ENCODE measurements at places on chromosomes 13 and 19. TPM values are rescaled to one million over a fixed set of nuclear protein-coding genes. Genes with fewer than 3 reads are reported as not detected.

ANKRD24 gene
- 1.0 TPM for total RNA-seq

PLEKHA4 gene
- total RNA-seq, result 8.6 TPM

STARD13 gene
- 32.9 TPM for total RNA-seq

RUVBL2 gene
- total RNA-seq, result 56.7 TPM

ZNF14 gene
- 2.8 TPM for total RNA-seq

KRTDAP gene
- total RNA-seq, result not detected

KLK5 gene
- total RNA-seq, result not detected

GPR4 gene
- 1.5 TPM for total RNA-seq

VSIG10L gene
- 2.1 TPM for total RNA-seq

- no peak for DNase-seq
Measured at GRCh38 chr13:95440441-95441088, 112.0 kb upstream of the CLDN10 start.

DNA sequence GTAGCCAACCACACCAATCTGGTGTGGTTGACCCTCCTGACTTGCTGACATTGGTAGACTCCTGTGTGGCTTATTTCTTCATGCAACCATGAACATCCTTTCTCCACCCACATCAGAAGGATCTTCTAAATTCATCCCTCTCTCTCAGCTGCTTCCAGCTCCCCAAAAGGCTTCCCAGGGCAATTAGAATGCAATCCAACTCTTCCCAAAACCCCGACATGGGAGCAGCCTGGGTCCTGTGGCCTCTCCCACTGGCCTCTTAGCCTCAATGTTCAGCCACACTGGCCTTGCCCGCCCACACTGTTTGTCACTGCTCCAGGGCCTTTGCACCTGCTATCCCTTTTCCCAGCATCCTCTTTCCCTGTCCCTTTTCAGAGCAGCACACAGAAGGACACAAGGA lies 199.8 kb upstream of the SGCG start:
- no peak for DNase-seq

DNA sequence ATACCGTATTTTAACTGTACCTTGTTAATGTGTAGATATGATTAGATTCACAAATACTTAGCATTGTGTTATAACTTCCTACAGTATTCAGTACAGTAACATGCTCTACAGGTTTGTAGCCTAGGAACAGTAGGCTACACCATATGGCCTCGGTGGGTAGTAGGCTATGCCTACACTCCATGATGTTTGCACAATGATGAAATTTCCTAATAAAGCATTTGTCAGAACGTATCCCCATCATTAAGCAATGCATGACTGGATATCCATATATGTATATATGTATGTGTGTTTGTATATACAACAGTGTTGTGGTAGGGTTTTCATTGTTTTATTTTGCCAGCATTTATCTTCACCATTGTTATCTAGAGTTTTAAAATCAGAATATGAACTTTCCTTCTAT lies 119.4 kb downstream of the SLC7A1 start:
- no peak for DNase-seq

GRCh38 chr13:48333976-48334375 lies 30.4 kb downstream of the RB1 start:
- no peak for DNase-seq

GRCh38 chr13:23288995-23289394 lies 108.2 kb downstream of the SGCG start:
- DNase-seq, result no peak

- DNase-seq, result peak; percentile 70
Measured at GRCh38 chr19:40223135-40223822, 3.2 kb downstream of the CCNP start.

GRCh38 chr13:110394371-110394841 lies 87.3 kb downstream of the COL4A2 start:
- no peak for DNase-seq

DNA sequence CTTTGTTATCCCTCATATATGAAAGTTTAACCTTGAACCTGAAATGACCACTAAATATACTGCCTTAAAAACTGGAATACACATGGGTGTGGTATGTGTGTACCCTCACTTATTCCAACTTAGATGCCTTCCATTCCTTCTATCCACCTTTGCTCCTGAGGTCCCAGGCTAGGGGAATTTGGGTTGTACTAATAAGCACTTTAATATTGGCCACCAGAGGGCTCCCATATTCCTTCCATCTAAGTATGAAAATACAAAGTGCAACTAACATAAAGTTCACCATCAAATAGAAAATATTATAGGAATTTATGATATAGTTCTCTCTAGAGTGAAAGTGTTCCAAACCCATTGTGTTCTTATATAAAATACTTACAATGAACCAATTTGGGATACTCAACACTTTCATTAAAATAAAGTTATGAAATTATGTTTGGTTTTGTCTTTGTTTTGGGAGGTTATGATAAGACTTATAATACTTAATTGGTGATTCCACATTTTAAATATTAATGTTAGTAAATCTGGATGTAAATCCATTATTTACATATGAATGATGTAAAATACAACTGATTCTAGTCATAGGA lies 62.3 kb downstream of the ITGBL1 start:
- no peak for DNase-seq

DNA sequence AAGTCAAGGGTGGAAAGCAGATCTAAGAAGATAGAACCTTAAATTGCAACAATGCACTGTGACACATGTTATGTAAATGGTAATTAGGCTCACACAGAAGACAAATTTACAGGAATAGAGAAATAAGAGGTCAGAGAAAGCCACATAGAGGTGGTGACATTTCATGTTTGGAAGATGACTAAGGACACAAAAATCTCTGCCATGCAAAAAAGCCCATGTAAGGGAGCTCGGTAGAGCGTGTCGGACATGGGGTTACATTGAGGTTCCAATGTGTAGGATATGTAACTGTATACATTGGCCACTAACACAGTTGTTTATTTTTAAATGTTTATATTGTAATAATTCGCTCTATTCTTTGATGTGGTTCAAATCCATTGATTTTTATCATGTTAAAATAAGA lies 33.7 kb downstream of the SUGT1 start:
- no peak for DNase-seq

GRCh38 chr13:107669391-107669993 lies 545.8 kb downstream of the LIG4 start:
- DNase-seq, result no peak

DNA sequence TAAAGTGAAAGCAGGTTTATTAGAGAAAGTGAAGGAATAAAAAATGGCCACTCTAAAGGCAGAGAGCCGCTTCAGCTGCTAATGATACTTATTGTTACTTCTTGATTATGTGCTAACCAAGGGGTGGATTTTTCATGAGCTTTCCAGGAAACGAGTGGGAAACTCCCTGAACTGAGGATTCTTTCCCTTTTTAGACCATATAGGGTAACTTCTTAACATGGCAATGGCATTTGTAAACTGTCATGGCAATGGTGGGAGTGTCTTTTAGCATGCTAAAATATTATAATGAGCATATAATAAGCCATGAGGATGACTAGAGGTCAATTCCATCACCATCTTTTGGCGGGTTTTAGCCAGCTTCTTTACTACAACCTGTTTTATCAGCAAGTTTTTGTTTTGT lies 890.0 kb downstream of the UQCRFS1 start:
- no peak for DNase-seq

DNA sequence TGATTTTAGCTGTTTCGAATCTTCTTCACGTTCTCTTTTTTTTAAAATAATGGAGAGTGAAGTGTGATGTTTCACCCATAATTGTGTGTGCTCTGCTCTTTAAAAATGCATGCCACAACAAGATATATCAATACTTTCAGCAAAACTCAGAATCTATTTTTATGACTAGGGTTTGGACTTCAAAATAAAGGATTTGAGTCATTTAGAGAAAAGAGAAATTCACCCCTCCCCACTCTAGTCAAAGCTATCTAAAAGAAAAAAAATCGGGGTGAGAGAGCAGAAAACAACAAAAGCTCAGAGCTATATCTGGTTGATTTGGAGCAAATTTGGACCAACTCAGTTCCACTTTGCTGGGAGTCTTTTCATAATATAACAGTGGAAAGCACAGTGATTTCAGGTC lies 244.5 kb downstream of the DNAJC15 start:
- DNase-seq, result no peak

GRCh38 chr13:28271056-28271840 lies 132.9 kb downstream of the PAN3 start:
- no peak for DNase-seq

- DNase-seq, result no peak
Measured at GRCh38 chr19:4175669-4175931, 6.8 kb downstream of the SIRT6 start.

GRCh38 chr13:22091222-22091970 lies 420.5 kb downstream of the FGF9 start:
- no peak for DNase-seq

DNA sequence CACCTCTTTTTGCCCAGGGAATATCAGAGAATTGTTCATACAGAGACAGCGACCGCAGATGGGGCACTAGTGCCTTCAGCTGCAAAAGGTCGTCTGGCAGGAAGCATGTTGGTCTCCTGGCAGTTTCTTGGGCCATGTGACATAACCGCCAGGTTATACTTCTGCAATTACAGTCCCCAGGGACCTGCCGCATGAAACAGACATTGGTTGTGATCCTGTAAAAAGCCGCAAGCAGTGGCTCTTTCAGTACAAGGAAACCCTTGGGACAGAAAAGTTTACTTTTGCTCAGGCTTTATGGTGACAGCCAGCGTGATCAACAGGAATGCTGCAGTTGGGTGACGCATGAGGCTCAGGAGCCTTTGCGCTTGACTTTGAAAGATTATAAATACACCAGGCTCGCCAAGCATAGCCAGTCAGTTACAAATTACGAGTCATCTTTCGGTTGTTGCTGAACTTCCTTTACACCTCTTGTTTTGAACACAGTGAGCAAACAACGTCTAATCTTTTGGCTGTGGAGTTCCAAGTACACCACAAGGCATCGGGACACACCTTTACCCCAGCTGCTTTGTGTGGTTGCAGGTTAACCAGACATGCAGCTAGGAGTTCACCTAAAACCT lies 50.5 kb upstream of the UBE2L5 start:
- peak; percentile 74 for DNase-seq

DNA sequence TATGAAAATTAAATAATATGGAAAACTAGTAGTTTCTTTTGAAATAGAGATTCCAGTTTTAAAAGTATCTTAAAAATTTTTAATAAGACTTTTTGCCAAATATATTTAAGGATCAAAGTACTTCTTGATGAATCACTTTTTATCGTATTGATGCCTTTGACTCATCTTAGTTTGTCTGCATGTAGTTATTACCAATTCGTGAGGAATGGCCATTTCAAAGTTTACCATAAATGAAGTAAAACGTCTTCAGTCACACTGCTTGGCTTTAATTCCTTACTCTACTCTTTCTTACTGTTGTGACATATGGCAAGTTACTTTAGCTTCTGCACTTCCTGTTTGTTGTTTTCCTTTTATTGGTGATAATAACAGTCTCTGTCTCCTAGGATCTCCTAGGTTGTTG lies 38.3 kb downstream of the NDFIP2 start:
- DNase-seq, result no peak

DNA sequence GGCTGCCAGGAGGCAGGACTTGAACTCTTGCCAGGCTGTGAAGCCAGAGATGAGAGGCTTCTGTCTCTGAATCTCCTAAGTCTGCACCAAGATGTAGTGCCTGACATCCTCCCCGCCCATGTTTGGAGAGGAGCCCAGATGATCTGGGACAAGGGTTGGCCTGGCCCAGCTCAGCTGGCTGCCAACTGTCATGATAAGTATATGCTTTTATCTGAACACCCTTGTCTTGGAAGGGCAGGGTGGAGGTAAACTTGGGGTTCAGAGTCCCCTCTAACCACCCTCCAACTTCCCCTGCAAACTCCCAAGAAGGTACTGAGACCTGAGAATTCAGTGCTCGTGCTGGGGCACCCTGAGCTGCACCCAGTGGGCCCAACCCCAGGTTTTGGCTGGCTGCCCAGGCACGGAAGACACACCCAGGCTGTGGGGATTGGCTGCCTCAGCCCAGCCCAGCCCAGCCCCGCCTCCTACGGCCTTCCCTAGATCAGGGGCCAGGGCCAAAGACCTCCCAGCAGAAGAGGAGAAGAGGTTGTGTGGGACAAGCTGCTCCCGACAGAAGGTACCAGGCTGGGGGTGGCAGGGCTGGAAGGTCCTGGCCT lies at the start of gene CYP4F12:
Gene CYP4F12 (plus strand): TSS at position 508 of the 596 bp plus-strand sequence. CDS start 443 bp downstream, outside the sequence.
- DNase-seq, result peak; percentile 96

- peak; percentile 81 for DNase-seq
Measured at GRCh38 chr19:11673608-11674041, 65.1 kb downstream of the ZNF823 start.

- DNase-seq, result no peak
Measured at GRCh38 chr13:101231751-101232428, 184.4 kb downstream of the NALCN start.

DNA sequence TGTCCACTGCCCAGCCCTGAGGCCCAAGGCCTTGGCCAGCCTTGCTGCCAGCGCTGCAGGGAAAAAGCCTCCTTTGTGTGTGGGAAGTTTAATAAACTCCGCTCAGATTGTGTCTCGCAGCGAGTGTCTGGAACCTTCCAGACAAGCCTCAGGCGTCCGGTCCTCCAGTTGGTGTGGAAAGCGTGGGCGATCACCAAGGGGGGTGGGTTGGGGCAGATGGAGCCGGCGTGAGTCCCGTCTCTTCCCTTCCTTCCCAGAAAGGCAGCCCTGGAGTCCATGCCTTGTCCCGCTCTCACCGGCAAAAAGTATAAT lies 4.6 kb downstream of the STK11 start:
- DNase-seq, result no peak

DNA sequence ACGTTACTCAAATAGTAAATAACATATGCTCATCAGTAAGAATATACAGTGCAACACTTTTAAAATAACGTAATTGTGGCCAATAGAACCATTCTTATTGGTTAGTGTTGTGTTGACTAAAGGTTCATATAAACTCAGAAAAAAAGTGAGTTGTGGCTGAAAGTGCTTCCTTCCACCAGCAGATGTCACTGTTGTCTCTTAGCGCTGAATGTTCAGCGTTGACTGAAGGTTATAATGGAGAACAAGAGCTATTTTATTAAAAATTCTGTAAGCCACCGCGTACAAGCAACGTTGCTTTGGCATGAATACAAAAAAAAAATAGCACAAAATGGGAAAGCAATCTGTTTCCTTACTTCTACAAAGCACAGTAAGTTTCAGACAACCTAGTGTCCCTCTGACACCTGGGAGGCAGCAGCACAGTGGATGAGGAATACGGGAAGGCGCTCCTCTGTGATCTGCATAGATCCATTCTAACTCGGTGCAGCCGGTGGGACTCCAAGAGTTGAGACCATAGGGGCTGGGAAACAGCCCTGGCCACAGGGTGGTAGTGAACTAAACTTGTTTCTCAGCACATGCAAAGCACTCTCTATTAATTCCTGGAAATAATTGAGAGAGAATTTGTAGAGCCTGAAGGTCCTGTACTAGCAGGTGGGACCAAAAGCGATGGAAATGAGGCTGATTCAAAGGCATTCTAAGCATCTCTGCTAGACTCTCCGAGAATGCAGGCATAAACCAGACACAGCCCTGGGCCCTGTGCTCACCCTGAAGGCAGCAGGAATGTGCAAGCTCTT lies 23.9 kb upstream of the OXGR1 start:
- peak; percentile 14 for DNase-seq

GRCh38 chr19:46890423-46891170 lies 29.8 kb downstream of the ARHGAP35 start:
- peak; percentile 33 for DNase-seq

Measured in left colon (tissue), 2 donors.